Activated CD8-positive, alpha-beta memory T cell treated with anti-CD3 and anti-CD28 coated beads for 48 hours (primary cell): ENCODE measurements at places on chromosomes 7 and 10.

GRCh38 chr7:8189625-8190024 lies 72.3 kb downstream of the ICA1 start:
- DNase-seq, result no peak

DNA sequence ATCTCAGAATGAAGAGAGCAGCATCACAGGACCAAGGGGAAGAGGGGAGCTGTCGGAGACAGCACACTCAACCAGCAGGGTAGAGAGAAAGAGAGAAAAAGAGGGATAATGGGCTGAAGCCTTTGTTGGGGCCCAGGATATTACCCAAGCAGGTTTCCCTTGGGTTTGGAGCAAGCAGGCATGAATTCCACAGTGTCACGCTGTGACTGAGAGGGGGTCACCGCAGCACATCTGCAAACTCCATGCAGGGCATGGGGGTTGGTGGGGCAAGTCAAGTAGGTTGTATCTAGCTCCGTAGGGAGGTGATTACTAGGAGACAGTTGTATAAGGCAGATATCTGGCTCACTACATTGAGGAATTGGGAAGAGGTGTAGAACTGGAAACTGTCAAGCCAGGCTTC lies 42.2 kb upstream of the SEMA3E start:
- DNase-seq, result no peak

GRCh38 chr7:126778101-126778500 lies 474.6 kb downstream of the GRM8 start:
- no peak for DNase-seq

- DNase-seq, result no peak
Observed at GRCh38 chr10:80530816-80531215, 6.9 kb upstream of the SH2D4B start.

GRCh38 chr7:28671526-28671925 lies 259.2 kb downstream of the CREB5 start:
- DNase-seq, result no peak

DNA sequence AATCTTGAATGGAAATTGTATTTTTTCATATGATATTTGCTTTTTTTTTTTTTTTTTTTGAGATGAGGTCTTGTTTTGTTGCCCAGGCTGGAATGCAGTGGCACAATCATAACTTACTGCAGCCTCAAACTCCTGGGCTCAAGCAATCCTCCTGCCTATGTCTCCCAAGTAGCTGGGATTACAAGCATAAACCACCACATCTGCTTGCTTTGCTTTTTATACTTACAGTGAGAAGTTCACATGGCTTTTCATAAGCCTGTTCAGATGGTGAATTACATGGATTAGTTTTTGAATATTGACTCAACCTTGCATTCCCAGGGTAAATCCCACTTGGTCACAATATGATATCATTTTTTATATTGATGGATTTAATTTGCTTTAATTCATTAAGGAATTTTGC lies 22.0 kb downstream of the LRRD1 start:
- DNase-seq, result no peak

DNA sequence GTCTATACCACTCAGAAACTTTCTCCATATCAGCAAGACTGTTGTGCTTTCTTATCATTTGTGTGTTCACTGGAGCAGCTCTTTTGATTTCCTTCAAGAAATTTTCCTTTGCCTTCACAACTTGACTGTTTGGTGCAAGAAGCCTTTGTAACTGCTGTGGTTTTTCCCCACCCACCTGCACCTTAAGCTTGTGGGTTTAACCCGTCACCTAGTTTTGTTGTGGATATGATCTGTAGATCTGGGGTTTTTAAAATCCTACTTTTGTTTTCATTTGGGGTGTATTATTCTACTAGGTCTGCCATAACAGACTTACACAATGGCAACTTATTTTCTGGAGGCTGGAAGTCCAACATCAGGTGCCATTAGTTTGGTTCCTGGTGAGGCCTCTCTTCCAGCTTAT lies 30.5 kb upstream of the CHST3 start:
- no peak for DNase-seq

GRCh38 chr7:142785841-142786250 lies 15.1 kb downstream of the PRSS2 start:
- no peak for DNase-seq

DNA sequence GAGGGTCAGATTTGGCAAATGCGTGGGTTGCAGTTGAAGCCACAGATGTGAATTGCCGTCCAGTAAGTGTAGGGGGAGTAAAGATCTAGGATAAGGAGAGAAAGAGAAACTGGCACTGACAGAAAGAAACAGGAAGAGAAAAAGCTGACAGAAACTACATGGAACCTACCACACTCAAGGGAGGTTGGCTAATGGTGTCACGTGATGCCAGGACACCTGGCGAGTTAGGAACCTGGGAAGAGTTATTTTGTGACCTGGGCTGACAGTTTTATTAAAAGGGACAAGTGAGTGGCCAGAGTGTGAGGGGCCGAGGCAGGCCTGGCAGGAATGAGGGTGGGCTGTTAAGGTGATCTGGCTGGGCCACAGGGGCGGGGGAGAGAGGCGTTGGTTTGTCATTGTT lies 188.7 kb downstream of the ADARB2 start:
- no peak for DNase-seq

DNA sequence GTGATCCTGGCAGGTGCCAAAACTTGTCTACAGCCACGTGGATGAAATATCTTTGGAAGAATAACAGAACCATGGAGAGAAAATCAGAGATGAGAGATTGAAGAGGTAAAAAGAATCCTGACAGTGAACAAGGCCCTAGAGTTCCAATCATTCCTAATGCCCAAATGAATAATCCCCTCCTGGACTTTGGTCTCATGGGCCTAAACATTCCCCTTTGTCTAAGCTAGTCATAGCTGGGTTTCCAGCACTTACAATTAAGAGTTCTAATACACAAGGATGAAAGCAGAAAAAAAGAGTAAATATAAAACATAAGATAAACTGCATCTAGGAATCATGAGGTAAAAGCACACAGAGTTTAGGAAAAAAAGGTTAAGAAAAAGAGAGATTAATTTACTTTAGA lies 40.2 kb downstream of the ARHGAP12 start:
- DNase-seq, result no peak

DNA sequence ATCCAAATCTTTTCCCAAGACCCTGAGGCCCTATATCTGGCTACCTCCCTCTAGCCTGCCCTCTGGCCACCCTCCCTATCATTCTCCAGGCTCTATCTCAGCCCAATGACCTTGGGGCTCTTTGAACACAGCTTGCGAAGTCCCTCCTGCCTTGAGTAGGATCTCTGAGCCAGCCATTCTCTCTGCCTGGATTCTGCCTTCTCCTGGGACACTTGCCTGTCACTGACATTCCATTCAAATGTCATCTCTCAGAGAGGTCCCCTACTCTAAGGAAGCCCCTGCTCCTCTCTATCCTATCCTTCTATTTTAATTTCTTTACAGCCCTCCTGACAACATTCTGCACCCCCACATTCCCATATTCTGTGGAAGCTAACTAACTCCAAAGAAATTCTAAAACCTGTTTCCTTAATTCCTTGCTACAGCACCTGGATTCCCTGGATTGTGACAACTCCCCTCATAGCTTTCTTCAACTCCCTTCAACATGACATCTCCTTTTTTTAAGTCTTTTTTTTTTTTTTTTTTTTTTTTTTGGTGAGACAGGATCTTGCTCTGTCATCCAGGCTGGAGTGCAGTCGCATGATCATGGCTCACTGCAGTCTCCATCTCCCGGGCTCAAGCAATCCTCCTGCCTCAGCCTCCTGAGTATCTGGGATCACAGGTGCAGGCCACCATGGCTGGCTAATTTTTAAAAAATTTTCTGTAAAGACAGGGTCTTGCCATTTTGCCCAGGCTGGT lies 81.0 kb upstream of the ASAH2 start:
- DNase-seq, result no peak

GRCh38 chr7:101507791-101508252 lies 121.3 kb downstream of the MYL10 start:
- DNase-seq, result no peak

- no peak for DNase-seq
Observed at GRCh38 chr7:41698114-41698513, 4.8 kb downstream of the INHBA start.

DNA sequence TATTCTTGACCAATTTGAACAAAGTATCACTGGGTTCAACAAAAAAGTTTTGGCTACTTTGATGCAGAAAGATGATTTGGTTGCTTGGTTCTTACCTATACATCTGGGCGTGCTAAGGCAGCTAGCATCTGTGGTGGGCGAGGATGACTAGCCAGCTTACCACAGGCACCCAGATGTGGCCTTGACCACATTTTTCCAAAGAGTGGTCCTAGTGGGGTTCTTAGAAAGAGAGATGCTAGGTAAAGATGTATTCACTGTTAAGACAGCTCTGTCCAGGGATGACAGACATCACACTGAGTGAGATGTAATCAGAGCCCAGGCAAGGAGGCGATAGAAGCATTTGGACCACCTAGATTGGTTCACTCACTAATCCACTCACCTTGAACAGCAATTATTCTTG lies 785 bp downstream of the DNTT start:
- no peak for DNase-seq

GRCh38 chr7:47458486-47458885 lies 123.4 kb downstream of the TNS3 start:
- DNase-seq, result no peak

- DNase-seq, result no peak
Observed at GRCh38 chr7:136293841-136294391, 316.8 kb upstream of the MTPN start.

GRCh38 chr10:89695307-89695706 lies 6.1 kb upstream of the KIF20B start:
- no peak for DNase-seq

GRCh38 chr10:19946791-19947190 lies 130.6 kb downstream of the PLXDC2 start:
- DNase-seq, result no peak

DNA sequence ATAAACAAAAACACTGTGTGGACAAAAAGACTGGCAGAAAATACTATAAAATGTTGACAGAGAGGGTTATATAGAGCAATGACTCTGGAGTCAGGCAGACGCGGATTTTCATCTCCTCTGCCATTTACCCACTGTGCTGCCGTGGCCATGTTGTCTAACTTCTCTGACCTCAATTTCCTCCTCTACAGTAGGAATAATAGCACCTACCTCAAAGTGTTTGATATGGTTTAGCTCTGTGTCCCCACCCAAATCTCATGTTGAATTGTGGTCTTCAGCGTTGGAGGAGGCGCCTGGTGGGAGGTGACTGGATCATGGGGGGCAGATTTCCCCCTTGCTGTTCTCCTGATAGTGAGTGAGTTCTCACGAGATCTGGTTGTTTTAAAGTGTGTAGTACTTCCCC lies 78.2 kb upstream of the CALN1 start:
- DNase-seq, result no peak

- DNase-seq, result peak; percentile 34
Observed at GRCh38 chr7:24821045-24821753, 63.9 kb upstream of the GSDME start.

DNA sequence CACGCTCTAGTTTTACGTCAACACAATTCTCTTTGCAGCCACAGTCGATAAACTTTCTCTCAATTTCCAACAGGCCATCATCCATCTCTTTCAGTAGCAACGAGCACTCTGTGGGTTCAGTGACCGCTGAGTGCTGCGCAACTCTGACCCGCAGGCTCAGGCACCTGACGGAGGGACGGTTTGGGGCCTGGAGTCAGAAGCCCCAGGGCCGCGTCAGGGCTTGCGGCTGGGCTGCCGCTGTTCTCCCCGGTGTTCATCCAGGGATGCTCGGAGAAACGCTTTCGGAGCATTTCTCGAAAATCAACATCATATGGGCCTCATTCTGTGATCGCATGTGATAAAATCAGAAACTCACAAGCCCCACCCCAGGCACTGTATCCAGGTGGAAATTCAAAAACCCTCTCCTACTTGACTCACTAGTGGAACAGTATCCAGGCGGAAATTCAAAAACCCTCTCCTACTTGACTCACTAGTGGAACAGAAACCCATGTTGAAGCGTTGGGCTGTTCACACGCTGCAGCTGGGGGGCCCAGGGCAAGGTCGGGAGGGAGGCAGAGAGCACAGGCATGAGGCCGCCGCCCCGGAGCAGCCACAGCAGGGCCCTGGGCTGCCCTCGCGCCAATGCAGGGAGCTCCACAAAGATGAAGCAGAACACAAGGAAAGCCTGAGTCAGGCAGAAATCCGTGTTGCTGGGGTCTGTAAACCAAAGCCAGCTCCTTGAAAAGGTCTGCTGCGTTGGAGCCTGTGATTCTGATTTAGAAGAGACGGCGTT lies 73.3 kb upstream of the NKX6-2 start:
- DNase-seq, result no peak

DNA sequence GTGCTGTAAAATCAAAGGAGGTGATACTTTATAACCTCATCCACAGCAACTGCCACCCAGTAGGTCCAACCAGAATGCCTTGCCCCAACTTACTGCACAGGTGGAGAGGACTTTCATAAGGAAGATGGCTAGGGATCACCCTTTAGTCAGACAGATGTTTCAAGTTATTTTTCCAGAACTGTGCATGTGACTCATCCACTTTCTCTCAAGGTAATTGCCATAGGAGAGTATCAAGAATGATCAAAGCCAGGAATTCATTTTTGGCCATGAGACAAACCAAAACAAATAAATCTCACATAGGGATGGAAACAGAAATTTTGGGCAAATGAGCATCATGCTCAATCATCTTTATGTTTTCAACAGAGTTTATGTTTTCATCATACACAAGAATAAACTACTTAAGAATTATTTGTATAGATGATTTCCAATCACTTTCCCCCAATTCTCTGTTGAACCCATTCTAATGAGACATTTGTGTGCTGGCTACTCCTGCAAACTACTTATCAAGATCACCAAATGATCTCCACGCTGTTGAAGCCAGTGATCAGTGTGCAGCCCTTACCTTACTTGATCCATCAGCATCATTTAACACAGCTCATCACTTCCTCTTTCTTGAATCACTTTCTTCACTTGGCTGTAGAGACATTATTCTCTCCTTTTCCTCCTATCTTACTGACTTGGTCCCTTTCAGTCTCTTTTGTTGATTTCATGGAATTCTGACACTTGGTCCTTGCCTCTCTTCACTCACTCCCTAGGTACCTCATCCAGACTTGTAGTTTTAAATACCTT lies 74.0 kb downstream of the SLC16A9 start:
- no peak for DNase-seq

GRCh38 chr10:65342245-65342644 lies 1583.6 kb upstream of the LRRTM3 start:
- no peak for DNase-seq

GRCh38 chr10:7085147-7085912 lies 325.5 kb downstream of the SFMBT2 start:
- no peak for DNase-seq

GRCh38 chr10:43888586-43888985 lies 239.9 kb upstream of the ZNF32 start:
- DNase-seq, result no peak

- no peak for DNase-seq
Observed at GRCh38 chr7:51128545-51129435, 187.8 kb downstream of the COBL start.

GRCh38 chr10:77193001-77193400 lies 444.6 kb downstream of the KCNMA1 start:
- no peak for DNase-seq

- DNase-seq, result no peak
Observed at GRCh38 chr10:4130685-4131084, 345.7 kb upstream of the KLF6 start.

- no peak for DNase-seq
Observed at GRCh38 chr7:141847996-141848395, 6.7 kb upstream of the PRSS37 start.

- DNase-seq, result no peak
Observed at GRCh38 chr10:114273910-114274309, 34.9 kb downstream of the VWA2 start.

GRCh38 chr10:7571981-7572380 lies 94.8 kb downstream of the ITIH5 start:
- DNase-seq, result no peak

GRCh38 chr10:57830877-57831560 lies 436.7 kb downstream of the IPMK start:
- DNase-seq, result no peak
